Dermis microvascular lymphatic vessel endothelial cell (primary cell): ENCODE measurements at places on chromosomes 7 and 10. TPM values are rescaled to one million over a fixed set of nuclear protein-coding genes. Genes with fewer than 3 reads are reported as not detected.

EBLN1 gene
- total RNA-seq, result not detected in 2 replicates

PBLD gene
- 3.5 and 4.8 TPM in 2 replicates for total RNA-seq

WDR86 gene
- total RNA-seq, result not detected in 2 replicates

WNT2 gene
- not detected in 2 replicates for total RNA-seq

GARIN1A gene
- under 0.01 and 0.25 TPM in 2 replicates for total RNA-seq

SEM1 gene
- total RNA-seq, result 31.4 and 53.1 TPM in 2 replicates

CNTNAP2 gene
- 0.25 and 2.8 TPM in 2 replicates for total RNA-seq

ERV3-1 gene
- total RNA-seq, result 2.3 and 4.6 TPM in 2 replicates

NPM3 gene
- 71.4 and 127 TPM in 2 replicates for total RNA-seq

ETV1 gene
- total RNA-seq, result 10.0 and 10.5 TPM in 2 replicates

C10orf105 gene
- under 0.01 TPM in 1 of 2 replicates, not detected in the other for total RNA-seq

CH25H gene
- total RNA-seq, result 3.6 and 3.9 TPM in 2 replicates
